Activated naive CD4-positive, alpha-beta T cell treated with anti-CD3 and anti-CD28 coated beads, Interleukin-2, amount 50 U/mL, for 72 hours (primary cell): ENCODE measurements at places on chromosomes 5 and 9.

DNA sequence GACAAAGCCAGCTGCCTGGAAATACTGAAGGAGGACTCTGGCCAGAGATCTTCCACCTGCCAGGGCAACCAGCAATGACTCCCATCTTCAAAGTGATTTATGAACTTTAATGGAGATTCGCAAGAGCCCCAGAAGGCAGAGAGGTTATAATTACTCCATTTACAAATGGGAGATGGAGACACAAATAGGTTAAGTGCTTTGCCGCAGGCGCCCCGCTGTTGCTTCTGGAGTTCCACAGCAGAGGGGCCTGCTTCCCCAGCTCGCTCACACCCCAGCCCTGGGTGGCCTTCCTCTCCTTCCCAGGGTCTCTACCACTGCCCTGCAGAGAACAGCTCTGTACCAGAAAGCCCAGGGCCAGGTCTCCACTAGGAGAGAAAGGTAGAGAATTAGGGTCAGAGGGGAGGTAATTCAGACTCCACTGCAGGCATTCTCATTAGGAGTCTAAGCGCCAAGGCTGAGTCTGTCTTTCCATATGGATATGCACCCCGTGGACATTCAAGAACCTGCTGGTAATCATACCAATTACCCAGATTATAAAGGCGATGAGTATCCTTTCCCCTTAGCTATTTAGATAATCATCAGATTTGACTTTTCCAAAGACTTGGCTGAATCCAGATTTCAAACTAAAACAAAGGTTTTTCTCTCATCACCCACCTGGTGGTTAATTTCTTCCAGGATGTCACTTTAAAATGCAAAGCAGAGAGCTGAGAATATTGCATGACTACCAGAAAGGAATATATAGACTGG lies 157.6 kb upstream of the TUT7 start:
- no peak for DNase-seq

DNA sequence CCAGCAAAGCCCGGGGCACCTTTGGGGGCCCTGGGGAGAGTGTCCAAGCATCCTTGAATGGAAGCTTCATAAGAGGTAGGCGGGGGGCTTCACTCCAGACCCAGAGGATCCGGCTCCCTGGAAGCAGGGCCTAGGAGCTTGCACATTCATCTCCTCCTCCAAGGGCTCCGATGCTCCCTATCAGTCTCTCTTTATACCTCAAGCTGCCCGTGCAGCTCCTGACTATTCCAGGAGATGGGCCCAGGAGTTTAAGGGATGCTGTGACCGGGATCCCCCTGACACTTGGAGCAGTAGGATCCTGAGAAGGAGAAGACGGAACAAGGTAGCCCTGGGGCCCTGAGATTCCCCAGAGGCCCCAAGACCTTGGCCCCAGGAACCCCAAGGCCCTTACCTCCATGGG lies 25.9 kb downstream of the CSF1R start:
- DNase-seq: no peak

- DNase-seq: no peak
These were observed 65.9 kb upstream of the FCN2 start for GRCh38 chr9:134814598-134815215.

DNA sequence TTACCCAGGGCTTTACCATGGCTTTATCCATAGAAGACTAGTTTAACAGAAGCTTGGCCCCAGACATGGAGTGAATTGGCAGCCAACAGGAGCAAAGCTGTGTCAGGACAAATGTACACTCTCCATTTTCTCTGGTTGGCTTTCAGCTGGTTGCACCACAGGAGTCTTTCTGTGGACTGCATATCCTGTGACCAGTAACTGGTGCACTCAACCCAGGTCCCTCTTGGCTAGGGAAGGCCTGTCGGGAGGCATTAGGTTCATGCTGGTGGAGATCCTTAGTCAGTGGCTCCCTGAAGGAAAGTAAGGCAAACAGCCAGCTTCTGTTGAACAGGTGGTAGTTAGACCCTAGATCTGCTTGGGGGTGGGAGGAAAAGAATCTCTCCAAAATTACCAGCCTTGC lies 146.9 kb upstream of the TLX3 start:
- DNase-seq: no peak

- no peak for DNase-seq
These were observed 173.3 kb downstream of the DENND1A start for GRCh38 chr9:123756484-123757106.

GRCh38 chr5:7207979-7208378 lies 188.0 kb upstream of the ADCY2 start:
- DNase-seq: no peak

DNA sequence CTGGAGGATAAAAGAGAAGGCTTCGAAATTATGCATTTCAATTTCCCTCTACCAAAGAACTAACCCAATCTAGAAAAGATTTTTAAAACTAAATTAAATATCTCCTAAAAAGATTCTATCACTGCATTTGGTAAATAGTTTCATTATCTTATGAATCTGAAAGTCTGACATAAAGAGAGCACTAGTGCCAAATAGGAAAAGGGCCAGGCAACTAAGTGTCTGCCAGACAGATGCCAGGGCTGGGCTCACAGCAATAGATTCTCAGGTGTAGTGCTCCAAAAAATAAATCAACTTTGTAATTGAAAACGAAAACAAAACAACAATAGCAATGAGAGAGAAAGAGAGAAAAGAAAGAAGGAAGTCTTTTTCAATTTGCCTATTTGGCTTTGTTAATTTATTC lies 157.7 kb upstream of the GNA14 start:
- DNase-seq: no peak

DNA sequence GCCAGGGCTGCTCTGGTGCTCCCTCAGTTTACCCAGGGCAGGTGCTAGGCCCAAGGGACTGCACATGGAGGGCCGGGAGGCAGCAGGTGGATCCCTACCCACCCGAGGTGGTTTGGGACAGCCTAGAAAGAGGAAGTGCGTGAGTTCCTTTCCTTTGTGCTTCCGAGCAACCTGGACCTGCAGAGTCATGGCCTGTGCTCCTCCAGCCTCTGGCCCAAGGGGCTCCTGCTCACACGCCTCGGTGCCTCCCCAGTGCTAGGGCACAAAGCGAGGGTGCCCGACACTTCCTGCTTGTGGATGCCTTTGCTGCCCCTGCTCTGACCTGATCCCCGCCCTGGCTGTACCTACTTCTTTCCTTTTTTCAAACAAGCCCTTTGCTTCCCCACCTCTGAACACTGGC lies 79.3 kb downstream of the RXRA start:
- no peak for DNase-seq

DNA sequence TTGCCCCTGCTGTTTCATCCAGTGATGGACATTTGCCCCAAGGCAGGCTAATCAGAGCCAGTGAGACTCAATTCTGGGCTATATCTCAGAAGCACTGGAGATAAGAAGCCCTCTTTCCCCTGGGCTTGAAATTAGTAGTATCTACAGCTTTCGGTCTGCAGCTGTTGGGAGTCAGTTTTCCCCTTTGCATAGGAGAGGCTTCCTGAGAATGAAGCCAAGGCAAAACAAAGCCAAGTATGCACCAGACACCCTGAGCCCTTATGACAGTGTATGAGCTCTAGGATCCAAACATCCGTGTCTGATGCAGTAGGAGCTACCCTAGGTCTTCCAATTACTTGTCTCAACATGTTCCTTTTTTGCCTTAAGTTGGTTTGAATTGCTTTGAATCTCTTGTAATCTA lies 79.2 kb upstream of the PANK3 start:
- no peak for DNase-seq

DNA sequence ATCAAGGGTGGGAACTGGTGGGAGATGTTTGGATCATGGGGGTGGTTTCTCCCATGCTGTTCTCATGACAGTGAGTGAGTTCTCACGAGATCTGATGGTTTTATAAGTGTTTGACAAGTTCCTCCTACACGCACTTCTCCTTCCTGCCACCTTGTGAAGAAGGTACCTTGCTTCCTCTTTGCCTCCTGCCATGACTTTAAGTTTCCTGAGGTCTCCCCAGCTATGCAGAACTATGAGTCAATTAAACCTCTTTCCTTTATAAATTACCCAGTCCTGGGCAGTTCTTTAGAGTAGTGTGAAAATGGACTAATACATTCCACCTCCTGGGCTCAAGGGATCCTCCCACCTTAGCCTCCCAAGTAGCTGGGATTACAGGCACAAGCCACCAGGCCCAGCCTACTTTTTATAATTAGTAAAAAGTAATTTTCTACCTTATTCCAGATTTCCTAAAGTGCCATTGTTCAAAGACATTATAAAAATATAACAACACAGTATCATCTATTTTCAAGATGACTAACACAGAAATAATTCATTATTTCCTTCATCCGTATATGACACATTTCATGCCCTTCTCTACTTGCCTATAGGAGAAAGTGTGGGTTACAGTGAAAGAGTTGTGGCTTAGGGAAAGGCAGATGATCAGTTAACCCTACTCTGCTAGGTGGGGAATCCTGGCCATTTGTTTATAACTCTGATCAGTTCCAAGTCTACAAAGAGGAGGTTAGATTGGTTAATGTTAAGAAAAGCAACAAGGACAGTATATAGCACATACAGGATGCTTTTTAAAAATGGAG lies 99.9 kb downstream of the TTC39B start:
- no peak for DNase-seq

DNA sequence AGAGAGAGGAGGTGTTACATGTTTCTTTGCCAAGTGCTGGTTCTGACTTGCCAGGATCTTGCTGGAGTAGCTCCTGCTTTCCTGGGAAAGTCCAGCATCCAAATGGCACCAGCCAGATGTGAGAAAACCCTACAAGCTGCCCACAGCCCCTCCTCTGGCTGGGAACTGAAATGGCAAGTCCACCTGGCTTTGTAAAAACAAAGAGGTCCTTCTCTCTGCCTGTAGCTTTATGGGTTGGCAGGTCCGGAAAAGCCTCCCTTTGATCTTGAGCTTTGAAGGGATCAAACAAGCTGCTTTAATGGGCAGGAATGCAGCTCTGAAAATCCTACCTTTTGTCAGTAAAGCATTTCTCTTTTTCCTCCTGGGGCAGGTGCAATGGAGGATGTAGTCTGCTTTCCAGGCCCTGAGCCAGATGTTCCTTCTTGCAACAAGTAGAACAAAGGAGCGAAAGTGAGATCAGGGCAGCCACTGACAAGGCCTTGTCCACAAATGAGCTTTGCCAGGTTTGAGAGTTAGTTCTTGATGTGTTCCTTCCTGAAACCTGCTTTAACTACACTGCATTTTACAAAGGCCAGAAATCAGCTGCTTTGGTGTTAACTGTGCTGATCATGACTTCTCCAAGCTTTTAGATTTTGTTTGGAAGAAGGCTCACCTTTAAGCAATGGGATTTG lies 456.7 kb downstream of the ZNF608 start:
- DNase-seq: no peak

- DNase-seq: no peak
These were observed 24.6 kb upstream of the SLC22A5 start for GRCh38 chr5:132344775-132345514.

- DNase-seq: peak; percentile 7
These were observed 458.6 kb downstream of the ZSWIM6 start for GRCh38 chr5:61790678-61791077.

- no peak for DNase-seq
These were observed 78.9 kb downstream of the PARP8 start for GRCh38 chr5:50745221-50745910.

DNA sequence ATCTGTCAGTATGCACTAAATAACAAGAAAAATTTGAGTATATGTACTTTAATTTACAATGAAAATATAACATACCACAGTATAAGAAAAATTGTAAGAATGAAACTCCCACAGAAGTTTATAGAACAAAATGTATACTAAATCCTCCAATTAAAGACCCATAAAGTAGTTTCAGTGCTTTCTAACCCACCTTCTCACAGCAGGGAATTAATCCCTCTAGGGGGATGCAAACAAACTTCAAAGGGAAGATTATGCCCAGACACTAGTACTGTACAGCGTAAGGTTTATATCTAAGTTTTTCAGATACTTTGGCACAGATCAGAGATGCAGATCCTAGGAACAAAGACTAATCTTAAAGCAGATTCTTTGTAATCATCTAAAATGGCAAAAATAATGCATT lies 57.2 kb downstream of the DENND1A start:
- no peak for DNase-seq

DNA sequence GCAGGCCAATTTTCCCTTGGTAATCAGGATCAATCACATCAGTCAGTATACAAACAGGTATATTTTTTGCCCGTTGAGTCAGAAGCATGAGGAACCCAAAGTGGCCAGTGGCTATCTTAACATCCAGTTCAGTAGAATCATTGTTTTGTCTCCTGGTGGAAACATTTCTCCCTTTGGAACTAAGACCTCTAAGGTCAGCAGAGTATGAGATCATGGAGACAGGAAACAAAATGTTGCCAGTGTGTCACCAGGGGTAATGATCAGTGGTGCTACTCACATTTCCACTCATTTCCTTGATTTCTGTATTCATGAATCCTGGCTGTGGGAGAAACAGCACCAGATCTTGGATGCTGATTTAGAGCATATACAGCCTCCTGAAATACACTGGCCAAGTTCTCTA lies 553.0 kb downstream of the CSNK1G3 start:
- DNase-seq: no peak

- DNase-seq: no peak
These were observed 20.8 kb upstream of the CXCL14 start for GRCh38 chr5:135599421-135600151.

DNA sequence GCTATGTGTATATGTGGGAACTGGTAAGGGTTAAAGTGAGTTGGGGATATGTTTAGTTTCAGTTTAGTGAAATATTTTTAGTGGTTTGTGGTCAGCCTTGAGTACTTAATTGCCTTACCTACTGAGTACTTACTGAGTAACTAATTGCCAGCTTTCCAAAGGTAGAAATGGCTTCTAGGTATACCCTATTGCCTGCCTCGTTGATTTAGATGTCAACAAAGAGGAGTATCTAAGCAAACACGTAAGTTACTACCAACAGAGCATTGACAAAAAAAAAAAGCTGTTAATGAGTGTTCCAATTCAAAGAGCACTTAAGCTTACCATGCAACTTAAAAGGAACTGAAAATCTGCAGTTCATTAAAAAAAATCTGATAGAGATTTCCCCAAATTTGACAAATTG lies 8.8 kb downstream of the ATP10B start:
- no peak for DNase-seq

DNA sequence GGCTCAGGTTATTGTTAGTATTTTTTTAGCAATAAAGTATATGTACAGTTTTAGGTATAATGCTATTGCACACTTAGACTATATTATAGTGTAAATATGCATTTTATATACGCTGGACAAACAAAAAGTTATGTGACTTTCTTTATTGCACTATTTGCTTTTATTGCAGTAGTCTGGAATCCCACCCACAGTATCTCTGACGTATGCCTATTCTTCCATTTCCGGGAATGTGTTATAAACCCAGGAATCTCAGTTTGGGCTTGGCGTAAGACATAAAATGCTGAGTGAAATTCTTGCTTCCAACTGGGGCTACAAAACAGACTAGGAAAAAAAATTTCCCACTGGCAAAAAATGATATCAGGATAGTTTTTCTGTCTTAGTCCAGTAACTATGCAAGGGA lies 119.1 kb downstream of the HTR1A start:
- DNase-seq: no peak

DNA sequence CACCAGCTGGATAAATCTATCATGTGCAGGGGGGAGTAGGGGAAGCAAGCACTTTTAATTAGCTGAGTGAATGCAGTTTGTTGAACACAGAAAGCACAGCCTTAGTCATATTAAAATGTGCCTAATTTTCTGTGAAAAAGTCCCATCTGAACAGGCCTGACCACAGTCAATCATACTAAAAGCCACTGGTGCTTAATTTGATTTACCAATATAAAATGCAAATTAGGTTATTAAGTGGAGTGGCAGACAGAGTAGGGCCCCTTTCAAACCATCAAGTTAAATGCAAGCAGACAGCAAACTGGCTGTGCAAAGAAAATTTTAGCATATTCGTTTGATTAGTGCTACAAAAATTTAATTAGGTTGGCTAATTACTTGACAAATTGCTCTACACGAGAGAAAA lies 176.1 kb downstream of the ISL1 start:
- no peak for DNase-seq

GRCh38 chr9:79371948-79372555 lies 199.7 kb upstream of the TLE4 start:
- DNase-seq: no peak

GRCh38 chr5:155794795-155795194 lies 532.2 kb upstream of the SGCD start:
- DNase-seq: no peak
